ENCODE measurements at places on chromosomes 7 and 10.

- DNase-seq = no peak
Measured at GRCh38 chr7:134191876-134192275, 64.7 kb downstream of the LRGUK start.

- no peak for DNase-seq
Measured at GRCh38 chr10:492836-493235, 196.6 kb downstream of the DIP2C start.

GRCh38 chr7:145753004-145753403 lies 363.6 kb upstream of the CNTNAP2 start:
- no peak for DNase-seq

DNA sequence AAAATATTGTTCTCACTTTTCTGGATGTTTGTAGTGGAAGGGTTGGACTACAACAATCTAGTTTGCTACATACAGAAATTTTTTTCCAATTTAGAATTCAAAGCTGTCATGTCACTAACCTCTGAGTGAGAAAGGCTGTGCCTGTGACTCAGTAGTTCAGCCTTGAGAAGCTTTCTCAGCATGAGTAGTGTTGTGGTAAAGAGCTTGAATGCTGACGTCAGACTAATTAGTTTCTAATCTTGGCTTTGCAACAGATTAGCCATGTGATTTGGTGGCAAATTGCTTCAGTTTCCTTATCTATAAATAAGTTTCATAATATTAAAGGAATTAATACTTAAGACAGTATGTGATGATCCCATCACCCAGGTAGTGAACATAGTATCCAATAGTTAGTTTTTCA lies 83.8 kb downstream of the ABCA13 start:
- DNase-seq = no peak

DNA sequence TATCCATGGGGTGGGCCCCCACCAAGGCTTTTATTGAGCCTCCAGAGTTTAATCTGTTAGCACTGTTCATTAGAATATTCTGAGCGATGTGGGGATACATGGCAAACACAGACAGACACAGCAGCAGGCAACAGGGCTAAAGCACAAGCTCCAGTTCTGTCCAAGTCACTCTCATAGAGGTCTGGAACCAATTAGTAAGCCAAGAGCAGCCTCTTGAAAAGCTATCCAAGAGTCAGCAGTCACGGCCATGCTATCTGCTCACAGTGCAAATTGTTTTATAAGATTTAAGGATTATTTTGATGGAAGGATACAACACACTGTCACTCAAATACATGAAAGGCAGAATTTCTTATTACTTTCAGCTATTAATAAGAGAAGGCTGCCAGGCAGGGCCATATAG lies 86.4 kb upstream of the DGKB start:
- no peak for DNase-seq

DNA sequence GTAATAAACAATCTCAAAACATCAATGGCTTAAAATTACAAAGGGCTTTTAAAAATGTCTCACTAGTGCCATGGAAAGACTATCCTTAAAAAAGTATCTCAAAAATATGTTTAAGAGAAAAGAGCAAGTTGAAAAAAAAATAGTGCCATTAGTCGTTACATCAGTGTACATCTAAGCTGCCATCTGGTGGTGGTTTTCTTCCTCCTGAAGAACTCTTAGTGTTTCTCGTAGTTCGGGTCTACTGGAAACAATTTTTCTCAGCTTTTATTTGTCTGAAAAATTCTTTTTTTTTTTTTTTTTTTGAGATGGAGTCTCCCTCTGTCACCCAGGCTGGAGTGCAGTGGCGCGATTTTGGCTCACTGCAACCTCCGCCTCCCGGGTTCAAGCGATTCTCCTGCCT lies 5.9 kb upstream of the GARIN1A start:
- DNase-seq = no peak

DNA sequence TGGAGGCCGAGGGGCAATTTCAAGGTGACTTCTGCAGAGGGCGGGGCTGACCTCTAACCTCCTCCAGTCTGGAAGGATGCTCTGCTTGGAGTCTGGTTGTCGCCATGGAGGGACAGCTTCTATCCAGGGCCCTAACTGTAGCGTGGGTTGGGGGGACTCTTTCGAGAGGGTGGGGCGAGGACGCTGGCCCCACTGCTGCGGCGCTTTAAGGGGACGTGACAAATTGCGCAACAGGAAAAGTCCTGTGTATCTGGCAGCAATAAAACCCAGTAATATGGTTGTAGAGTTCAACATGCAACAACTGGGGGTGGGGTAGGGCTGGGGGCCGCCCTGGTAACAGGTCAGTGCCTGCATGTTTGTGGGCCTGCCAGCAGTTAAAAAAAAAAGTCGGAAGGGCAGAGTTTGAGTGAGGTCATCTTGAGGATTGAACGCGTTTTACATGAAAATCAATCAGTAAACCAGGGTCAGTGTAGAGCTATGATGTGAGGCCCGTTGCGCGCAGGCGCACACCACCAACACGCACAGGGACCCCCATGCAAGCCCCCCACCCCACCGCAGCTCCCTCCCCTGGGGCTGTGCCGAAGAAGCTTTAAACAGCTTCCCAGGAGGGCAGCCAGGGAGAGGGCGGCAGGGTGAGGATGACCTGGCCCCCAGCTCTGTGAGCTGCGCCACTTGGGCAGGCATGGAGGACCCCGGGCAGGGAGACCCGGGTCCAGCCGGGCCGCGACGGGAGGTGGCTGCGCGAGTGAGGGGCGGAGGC lies 4.3 kb downstream of the SHH start:
- DNase-seq = peak; percentile 83

DNA sequence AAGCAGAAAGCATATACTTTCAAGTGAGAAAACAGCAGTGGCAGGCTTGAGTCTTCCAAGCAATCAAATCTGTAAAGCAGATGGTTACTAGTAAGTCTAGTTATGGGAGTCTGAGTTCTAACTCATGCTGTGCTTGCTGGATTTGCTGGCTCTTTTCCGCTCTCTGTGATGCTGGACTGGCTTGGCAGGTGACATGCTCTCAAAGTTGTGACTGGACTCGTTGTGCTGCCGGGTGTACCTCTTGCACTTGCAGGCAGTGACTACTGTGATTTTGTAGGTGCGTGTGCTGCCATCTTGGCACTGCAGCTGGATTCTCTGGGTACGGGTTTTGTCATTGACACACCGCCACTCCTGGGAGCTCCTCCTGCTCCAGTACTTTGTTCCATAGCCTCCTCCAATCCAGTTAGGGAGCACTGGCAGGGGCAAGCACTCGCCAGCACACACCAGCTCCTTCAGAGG lies 3.1 kb downstream of the SOSTDC1 start:
- no peak for DNase-seq

GRCh38 chr7:157276731-157277562 lies 59.9 kb upstream of the DNAJB6 start:
- DNase-seq = no peak

- DNase-seq = no peak
Measured at GRCh38 chr10:101619983-101620382, 31.9 kb downstream of the DPCD start.

GRCh38 chr7:106187613-106188350 lies 75.7 kb upstream of the SYPL1 start:
- no peak for DNase-seq

DNA sequence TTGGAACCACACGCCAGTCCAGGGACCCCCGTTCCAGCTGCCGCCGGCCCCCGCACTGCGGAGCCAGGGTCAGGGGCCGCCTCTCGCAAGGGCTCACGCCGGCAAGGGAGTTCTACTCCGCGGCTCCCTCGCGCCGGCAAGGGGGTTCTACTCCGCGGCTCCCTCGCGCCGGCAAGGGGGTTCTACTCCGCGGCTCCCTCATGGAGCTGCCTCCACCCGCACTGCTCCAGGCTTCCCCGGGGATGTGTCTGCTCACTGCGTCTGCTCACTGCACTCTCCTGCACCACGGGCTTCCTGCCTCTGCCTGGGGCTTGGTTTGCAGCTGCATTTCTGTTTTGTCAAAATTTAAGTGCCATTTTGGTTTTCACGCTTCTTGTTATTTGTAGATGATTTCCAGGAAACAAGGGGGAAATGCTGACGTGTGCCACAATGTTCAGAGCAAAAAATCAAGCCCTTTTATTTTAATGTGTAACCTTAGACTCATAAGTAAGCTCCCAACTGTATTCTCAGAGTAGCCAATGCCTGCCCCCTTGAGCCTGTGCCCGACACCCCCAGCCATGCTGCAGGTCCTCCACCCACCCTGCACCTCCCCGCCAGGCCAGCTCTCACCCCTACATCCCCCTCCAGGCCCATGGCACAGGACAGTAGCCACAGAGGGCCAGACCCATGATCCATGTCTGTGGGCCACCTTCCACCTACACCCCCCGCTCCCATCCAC lies 246.2 kb downstream of the MAD1L1 start:
- DNase-seq = no peak

- no peak for DNase-seq
Measured at GRCh38 chr7:34309116-34309515, 348.9 kb upstream of the NPSR1 start.

DNA sequence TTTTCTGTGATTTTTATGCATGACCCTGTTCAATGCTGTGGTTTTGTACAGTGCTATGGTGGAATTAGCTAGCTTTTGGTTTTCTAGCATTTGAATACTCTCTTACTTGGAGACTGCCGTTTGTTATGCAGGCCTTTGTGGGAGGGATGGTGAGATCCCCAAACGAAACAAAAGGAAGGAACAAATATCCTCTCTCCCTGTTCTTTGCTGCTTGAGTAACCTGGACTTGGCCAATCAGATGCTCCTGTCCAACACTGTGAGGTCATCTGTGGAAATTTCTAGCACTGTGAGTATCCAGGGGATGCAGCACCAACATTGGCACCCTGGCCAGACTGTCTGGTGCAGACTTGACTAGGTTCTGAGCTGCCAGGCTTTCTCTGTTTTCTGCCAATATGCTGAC lies 314.4 kb downstream of the ANKRD30A start:
- no peak for DNase-seq

GRCh38 chr7:132398253-132398925 lies 177.9 kb downstream of the PLXNA4 start:
- no peak for DNase-seq

- no peak for DNase-seq
Measured at GRCh38 chr10:50322077-50322476, 70.8 kb upstream of the ASAH2 start.

GRCh38 chr10:119391440-119392251 lies 150.9 kb downstream of the RGS10 start:
- no peak for DNase-seq
